Endothelial cell (in vitro differentiated cells): ENCODE measurements at places on chromosomes 13 and 19.

DNA sequence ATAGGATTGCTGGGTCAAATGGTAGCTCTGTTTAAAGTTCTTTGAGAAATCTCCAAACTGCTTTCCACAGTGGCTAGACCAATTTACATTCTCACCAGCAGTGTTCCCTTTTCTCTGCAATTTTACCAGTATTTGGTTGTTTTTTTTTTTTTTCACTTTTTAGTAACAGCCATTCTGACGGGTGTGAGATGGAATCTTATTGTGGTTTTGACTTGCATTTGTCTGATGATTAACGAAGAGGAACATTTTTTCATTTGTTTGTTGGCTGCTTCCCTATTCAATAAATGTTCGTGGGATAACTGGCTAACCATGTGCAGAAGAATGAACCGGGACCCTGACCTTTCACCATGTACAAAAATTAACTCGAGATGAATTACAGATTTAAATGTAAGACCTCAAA, 31.2 kb downstream of the CYP4F2 start:
- H3K4me1 ChIP-seq = no peaks in the 10 kb centered on the region
- no peak for DNase-seq
- no peak overlapping the region for H3K4me3 ChIP-seq
- no peak overlapping the region for H3K27ac ChIP-seq
- H3K27me3 ChIP-seq = peaks cover 4% of the 10 kb centered on the region

- H3K27me3 ChIP-seq = peaks cover 5% of the 10 kb centered on the region
- H3K27ac ChIP-seq = no peak overlapping the region
- H3K4me3 ChIP-seq = no peak overlapping the region
- H3K4me1 ChIP-seq = no peaks in the 10 kb centered on the region
- no peak for DNase-seq
- peaks cover 49% of the 10 kb centered on the region for H3K36me3 ChIP-seq
These were observed 5.7 kb downstream of the ZNF132 start for GRCh38 chr19:58434217-58434616.

DNA sequence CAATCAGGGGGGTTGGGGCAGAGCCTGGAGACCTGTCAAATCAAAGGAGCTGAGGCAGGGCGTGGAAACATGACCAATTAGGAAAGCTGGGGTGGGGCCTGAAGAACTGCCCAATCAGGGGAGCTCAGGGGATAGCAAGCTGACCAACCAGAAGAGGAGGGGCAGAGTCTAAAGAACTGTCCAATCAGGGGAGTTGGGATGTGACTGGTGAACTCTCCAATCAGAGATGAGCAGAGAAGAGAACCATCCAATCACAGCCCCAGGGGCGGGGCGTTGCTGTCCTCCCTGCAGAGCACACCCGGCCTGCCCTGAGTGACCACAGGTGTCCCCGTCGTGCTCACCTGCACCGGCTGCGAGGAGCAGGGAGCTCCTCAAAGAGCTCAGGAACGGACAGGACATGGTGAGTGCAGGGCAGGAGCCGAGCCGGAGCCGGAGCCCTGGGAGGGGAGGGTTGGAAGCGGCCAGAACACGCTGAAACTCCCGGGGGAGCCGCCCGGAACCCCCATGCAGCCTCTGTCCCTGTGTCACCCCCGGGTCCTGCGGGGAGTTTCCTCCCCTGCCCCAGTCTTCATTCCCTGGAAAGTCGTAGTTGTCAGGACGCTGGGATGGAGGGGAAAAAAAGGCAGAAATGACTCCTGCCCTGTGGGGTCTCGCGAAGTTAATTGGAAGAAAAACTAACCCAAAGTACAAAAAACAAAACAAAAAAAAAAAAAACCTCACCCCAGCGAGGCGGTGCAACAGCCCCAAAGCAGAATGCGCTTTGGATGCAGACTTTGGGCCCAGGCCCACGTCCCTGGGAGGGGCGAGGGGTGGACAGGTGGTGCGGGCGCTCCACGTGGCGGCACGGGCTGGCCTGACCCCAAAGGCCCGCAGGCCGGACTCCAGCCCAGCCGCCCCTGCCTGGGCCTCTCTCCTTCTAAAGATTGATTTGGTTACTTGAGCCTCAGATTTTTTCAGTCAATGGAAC, at the start of gene ZNF556:
TSS of gene ZNF556 (plus strand) at position 311 of the 967 bp plus-strand sequence. CDS start at position 398, 87 bp downstream.
- peaks cover 9% of the 10 kb centered on the region for H3K27me3 ChIP-seq
- no peak within 1 kb of the TSS for H3K27ac ChIP-seq
- H3K36me3 ChIP-seq = peaks cover 20% of the 10 kb centered on the region
- no peak within 1 kb of the TSS for H3K4me3 ChIP-seq
- no peak for DNase-seq

DNA sequence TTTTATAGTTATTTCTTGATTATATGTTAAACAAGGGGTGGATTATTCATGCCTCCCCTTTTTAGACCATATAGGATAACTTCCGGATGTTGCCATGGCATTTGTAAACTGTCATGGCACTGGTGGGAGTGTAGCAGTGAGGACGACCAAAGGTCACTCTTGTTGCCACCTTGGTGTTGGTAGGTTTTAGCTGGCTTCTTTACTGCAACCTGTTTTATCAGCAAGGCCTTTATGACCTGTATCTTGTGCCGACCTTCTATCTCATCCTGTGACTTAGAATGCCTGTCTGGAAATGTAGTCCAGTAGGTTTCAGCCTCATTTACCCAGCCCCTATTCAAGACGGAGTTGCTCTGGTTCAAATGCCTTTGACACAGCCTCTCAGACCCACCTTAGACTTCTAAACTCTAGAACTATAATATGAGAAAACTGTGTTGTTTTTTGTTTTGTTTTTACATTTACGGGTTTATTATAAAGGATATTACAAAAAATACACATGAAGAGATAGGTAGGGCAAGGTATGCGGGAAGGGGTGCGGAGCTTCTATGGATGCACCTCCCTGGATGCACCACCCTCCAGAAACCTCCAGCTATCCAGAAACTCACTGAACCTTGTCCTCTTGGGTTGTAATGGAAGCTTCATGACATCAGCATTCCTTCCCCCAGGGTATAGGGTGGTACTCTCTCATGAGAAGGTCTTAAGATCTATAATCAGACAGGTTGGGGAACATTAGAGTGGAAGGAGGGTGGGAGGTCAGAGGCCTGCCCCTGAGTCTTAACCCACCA, 15.8 kb upstream of the SPRYD7 start:
- no peak overlapping the region for H3K4me3 ChIP-seq
- H3K36me3 ChIP-seq = no peaks in the 10 kb centered on the region
- H3K27me3 ChIP-seq = peaks cover 1% of the 10 kb centered on the region
- no peak for DNase-seq

- no peaks in the 10 kb centered on the region for H3K36me3 ChIP-seq
- no peak overlapping the region for H3K4me3 ChIP-seq
- no peak overlapping the region for H3K27ac ChIP-seq
These were observed 57.2 kb upstream of the KLF12 start for GRCh38 chr13:74191410-74191809.

GRCh38 chr13:91904005-91904404, 505.6 kb downstream of the GPC5 start:
- H3K36me3 ChIP-seq = no peaks in the 10 kb centered on the region
- no peak overlapping the region for H3K27ac ChIP-seq
- no peak overlapping the region for H3K4me3 ChIP-seq
- DNase-seq = no peak
- no peaks in the 10 kb centered on the region for H3K27me3 ChIP-seq

DNA sequence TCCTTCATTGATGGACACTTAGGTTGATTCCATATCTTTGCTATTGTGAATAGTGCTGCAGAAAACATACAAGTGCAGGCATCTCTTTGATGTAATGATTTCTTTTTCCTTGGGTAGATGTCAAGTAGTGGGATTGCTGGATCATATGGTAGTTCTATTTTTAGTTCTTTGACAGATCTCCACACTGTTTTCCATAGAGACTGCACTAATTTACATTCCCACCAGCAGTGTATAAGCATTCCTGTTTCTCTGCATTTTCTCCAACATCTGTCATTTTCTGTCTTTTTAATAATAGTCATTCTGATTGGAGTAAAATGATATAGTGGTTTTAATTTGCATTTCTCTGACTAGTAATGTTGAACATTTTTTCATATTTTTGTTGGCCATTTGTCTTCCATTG, 116.7 kb downstream of the LMO7 start:
- no peak for DNase-seq
- no peaks in the 10 kb centered on the region for H3K36me3 ChIP-seq
- no peaks in the 10 kb centered on the region for H3K4me1 ChIP-seq
- no peak overlapping the region for H3K27ac ChIP-seq
- no peak overlapping the region for H3K4me3 ChIP-seq
- H3K27me3 ChIP-seq = no peaks in the 10 kb centered on the region

- H3K36me3 ChIP-seq = no peaks in the 10 kb centered on the region
- H3K4me1 ChIP-seq = no peaks in the 10 kb centered on the region
- no peak overlapping the region for H3K4me3 ChIP-seq
These were observed 297.6 kb downstream of the SLITRK6 start for GRCh38 chr13:85501616-85502015.

GRCh38 chr19:30790056-30790680, 418.0 kb downstream of the ZNF536 start:
- H3K4me1 ChIP-seq = no peaks in the 10 kb centered on the region
- H3K4me3 ChIP-seq = no peak overlapping the region
- H3K36me3 ChIP-seq = no peaks in the 10 kb centered on the region
- H3K27me3 ChIP-seq = peaks cover 1% of the 10 kb centered on the region
- no peak for DNase-seq

DNA sequence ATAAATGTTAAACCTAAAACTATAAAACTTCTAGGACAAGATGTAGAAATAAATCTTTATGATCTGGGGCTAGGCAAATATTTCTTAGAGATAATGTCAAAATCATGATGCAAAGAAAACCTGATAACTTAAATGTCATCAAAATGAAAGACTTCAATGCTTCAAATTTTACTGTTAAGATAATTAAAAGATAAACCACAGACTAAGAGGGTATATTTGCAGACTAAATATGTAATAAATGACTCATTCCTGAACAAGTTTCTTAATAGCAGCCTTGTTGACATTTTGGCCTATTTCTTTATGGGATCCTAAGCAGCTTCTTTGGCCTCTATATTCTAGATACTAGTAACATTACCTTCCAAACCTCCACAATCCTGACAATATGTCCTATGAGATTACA, 2878.3 kb upstream of the PCDH20 start:
- no peak overlapping the region for H3K27ac ChIP-seq
- no peak for DNase-seq
- no peaks in the 10 kb centered on the region for H3K4me1 ChIP-seq
- H3K27me3 ChIP-seq = no peaks in the 10 kb centered on the region
- no peak overlapping the region for H3K4me3 ChIP-seq
- no peaks in the 10 kb centered on the region for H3K36me3 ChIP-seq

GRCh38 chr13:99991013-99991827, 9.6 kb downstream of the ZIC2 start:
- peaks cover 31% of the 10 kb centered on the region for H3K27me3 ChIP-seq
- no peak overlapping the region for H3K4me3 ChIP-seq
- peaks cover 3% of the 10 kb centered on the region for H3K36me3 ChIP-seq
- H3K27ac ChIP-seq = no peak overlapping the region

DNA sequence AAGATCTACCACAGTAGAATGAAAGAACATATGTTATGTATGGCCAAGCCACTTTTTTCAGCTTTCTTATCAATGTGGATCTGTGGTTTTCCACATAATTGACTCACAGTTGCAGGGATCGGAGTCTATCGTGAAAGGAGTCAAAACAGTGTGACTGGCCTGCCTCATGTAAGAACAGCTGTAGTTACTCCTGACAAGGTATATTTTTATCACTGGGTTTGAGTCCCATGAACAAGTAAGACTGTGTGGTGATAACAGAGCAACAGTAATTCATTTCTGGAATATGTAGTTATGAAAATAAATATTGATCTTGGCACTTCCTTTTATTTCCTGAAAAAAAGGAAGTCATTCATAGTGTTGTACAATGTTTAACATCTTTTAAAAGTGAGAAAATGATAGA, 416.6 kb downstream of the KLF12 start:
- no peaks in the 10 kb centered on the region for H3K27me3 ChIP-seq
- H3K27ac ChIP-seq = no peak overlapping the region
- H3K4me3 ChIP-seq = no peak overlapping the region

DNA sequence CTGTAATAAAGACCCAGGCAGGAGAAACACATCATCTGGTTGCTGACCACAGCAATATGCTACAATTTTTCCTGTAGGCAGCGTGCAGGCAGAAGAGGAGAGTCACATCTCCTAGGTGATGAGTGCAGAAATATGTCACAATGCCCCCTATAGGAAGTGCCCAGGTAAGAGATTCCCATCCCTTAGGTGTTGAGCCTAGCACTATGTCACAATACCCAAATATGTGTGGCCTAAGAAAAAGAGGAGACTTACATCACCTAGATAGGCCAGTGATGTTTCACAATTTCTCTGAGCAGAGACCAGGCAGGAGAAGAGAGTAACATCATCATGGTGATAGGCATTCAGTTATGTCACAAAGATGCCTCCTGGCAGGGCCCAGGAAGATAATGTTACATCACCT, 49.4 kb upstream of the ZNF728 start:
- H3K4me1 ChIP-seq = no peaks in the 10 kb centered on the region
- H3K27ac ChIP-seq = no peak overlapping the region
- H3K4me3 ChIP-seq = no peak overlapping the region
- peaks cover 6% of the 10 kb centered on the region for H3K27me3 ChIP-seq
- DNase-seq = no peak
